Esophagus muscularis mucosa (tissue), 4 donors: ENCODE measurements at places on chromosomes 11 and 22. TPM values are rescaled to one million over a fixed set of nuclear protein-coding genes. Genes with fewer than 3 reads are reported as not detected.

DNA sequence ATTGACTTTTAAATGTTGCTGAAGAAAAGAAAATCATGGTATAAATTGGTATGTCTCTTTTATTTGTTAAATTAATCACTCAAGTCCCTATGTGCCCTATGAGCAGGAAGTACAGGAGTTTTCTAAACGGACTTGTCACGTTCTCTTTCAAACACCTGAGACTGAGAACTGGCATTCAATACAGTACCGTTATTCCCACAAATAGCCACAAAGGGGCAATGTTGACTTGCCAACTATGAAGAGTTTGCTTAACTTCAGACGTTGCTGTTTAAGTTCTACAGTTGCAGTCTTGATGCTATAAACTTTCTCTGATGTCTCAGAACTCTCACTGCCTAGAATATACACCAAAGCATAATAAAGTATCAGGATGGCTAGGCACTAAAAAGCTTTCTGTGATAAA lies 7.6 kb downstream of the OR56A1 start:
- no peaks in the 10 kb centered on the region for H3K4me1 ChIP-seq
- no peaks in the 10 kb centered on the region for H3K36me3 ChIP-seq
- no peaks in the 10 kb centered on the region for H3K27me3 ChIP-seq
- H3K27ac ChIP-seq: no peak overlapping the region

DNA sequence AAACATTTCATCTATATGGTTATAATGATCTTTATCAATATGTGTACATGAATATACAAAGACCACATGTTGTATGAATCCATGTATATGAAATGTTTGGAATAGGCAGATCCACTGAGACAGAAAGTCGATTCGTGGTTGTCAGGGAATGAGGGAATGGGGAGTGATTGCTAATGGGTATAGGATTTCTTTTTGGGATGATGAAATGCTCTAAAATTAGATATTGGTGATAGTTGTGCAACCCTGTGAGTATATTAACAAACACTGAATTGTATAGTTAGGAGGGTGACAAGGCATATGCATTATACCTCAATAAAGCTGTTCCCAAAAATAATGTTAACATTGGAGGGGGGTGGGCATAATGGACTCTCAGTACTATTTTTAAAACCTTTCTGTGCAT lies 5.0 kb upstream of the PTPMT1 start:
- no peaks in the 10 kb centered on the region for H3K36me3 ChIP-seq
- H3K27ac ChIP-seq: no peak overlapping the region
- DNase-seq: no peak
- no peak overlapping the region for H3K4me3 ChIP-seq
- H3K27me3 ChIP-seq: no peaks in the 10 kb centered on the region
- peaks cover 10% of the 10 kb centered on the region for H3K4me1 ChIP-seq

DNA sequence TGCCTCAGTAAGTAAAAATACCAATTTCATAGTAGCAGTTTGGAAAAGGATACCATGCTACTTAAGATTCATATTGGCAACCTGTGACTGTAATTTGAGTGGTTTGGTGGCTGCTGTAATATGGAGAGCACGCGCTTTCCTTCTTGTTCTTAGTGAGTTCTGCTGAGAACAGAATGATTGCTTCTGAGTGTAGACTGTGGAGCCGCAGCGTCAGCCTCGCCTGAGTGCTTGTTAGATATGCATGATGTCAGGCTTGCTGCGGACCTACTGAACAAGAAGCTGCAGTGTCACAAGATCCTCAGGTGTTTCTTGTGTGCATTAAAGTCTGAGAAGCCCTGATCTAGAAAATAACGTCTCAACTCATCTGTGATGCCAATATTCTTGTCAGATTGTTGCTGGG lies 143.2 kb downstream of the ARHGAP42 start:
- no peaks in the 10 kb centered on the region for H3K36me3 ChIP-seq
- H3K27ac ChIP-seq: no peak overlapping the region
- no peak for DNase-seq
- H3K4me3 ChIP-seq: no peak overlapping the region
- no peaks in the 10 kb centered on the region for H3K27me3 ChIP-seq

GRCh38 chr22:32858957-32859356 lies 57.5 kb downstream of the TIMP3 start:
- H3K27me3 ChIP-seq: no peaks in the 10 kb centered on the region
- no peak for DNase-seq
- H3K4me1 ChIP-seq: peaks cover 26% of the 10 kb centered on the region

DNA sequence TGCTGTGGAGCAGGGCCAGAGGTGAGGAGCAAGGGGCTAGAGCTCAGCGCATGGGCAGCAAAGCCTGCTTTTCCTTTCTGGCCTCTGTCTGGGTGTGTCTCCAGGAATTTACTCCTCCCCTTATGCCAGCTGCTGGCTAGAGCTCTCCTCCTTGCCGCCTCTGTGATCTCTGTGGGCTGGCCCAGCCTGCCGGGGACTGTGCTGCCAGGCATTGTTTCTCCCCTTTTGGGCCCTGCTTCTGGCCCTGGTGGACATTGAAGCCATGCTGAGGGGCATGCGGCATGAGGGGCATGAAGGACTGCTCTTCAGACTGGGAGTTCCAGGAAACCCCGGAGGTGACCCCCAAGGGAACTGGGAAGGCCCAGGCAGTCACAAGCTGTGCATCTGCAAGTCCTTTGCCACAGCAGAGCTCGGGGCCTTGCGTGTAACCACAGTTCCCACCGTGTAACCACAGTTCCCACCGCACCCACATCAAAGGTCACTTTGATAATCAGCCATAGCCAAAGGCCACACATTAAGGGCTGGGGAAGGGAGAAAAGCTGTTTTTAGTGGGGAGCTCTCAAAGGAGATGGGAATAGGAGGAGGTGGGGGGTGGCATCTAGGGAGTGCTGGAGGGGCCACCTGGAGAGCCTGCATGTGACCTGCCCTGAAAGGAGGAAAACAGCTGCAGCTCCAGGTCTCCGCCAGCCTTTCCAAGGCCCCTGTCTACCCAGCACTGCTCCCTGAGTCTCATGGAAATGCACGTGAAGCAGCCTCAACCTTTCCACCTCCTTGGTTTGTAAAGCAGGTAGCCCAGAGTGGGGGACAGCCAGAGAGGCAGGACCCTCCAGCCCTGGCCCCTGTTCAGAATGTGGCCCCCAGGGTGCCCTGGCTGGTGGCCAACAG lies 62.3 kb downstream of the PPFIBP2 start:
- H3K4me1 ChIP-seq: peaks cover 71% of the 10 kb centered on the region
- no peak for DNase-seq
- H3K27me3 ChIP-seq: peaks cover 36% of the 10 kb centered on the region
- peak overlapping the region; percentile 67 for H3K27ac ChIP-seq
- H3K36me3 ChIP-seq: no peaks in the 10 kb centered on the region

DNA sequence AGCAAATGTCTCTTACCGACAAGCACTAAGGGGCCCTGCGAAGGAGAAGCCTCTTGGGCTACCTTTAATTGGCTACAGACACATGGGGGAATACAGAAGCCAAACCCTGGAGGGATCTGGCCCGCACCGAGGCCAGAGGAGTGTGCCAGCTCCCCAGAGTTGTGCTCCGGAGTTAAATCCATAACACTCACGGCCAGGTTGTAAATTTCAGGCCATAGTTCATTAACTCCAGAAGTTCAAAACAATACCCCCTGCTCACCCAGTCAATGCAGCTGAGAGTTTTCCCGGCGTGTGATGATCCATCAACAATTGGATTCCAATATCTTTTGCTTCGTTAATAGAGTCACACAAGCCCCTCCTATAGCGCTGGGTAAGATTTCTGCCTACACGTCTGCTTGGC lies 371.5 kb downstream of the NXPE2 start:
- no peaks in the 10 kb centered on the region for H3K36me3 ChIP-seq
- no peak overlapping the region for H3K27ac ChIP-seq
- no peak overlapping the region for H3K4me3 ChIP-seq
- H3K27me3 ChIP-seq: no peaks in the 10 kb centered on the region
- DNase-seq: peak; percentile 70

- no peak overlapping the region for H3K4me3 ChIP-seq
- peak overlapping the region; percentile 53 for H3K27ac ChIP-seq
- H3K27me3 ChIP-seq: no peaks in the 10 kb centered on the region
- no peaks in the 10 kb centered on the region for H3K36me3 ChIP-seq
- H3K4me1 ChIP-seq: peaks cover 3% of the 10 kb centered on the region
These were observed 266.9 kb upstream of the NARS2 start for GRCh38 chr11:78841456-78842060.

DNA sequence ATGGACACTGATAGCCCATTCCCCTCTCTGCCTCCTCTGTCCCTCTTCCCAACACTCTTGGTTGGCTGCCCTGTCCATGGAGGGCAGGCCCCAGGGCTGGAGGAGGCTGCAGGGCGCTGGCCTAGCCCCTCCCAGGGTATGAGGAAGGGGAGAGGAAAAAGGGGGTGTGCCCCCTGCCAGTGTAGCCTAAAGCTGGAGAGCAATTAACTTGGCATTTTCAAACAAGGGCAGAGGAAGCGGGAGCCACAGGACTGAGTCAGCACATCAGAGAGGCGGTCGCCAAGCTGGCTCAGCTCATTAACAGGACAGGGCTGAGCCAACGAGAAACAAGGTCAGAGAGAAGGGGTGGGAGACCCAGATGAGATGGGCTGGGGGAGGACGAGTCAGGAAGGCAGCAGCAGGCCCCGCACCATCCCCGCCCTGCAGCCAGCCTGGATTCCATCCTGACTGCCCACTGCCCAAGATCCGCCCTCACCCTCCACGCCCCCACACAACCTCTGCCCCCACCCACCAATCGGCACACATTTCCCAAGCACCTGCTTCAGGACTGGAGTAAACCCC lies 76.3 kb downstream of the BUD13 start:
- H3K27ac ChIP-seq: no peak overlapping the region
- no peaks in the 10 kb centered on the region for H3K4me1 ChIP-seq
- no peaks in the 10 kb centered on the region for H3K36me3 ChIP-seq
- H3K4me3 ChIP-seq: no peak overlapping the region
- no peaks in the 10 kb centered on the region for H3K27me3 ChIP-seq

DNA sequence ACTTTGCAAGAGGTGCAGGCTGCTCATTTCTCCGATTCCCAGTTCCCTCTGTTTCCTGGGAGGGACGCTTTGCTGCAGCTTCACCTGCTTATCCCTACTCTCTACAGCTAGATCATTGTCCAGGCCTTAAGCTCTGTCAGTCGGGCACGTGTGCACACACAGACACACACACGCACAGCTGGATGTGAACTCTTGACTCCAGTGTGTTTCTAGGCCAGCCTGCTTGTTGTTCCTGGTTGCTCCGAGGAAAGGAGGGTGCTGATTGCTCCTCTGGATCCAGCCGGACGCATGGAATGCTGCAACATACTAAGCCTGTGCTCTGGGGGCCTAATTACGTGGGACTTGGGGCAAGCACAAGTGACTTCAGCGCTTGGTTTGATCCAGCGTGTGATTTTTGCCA lies 19.7 kb downstream of the ZNRF3 start:
- peaks cover 83% of the 10 kb centered on the region for H3K4me1 ChIP-seq
- H3K4me3 ChIP-seq: no peak overlapping the region
- no peaks in the 10 kb centered on the region for H3K27me3 ChIP-seq

DNA sequence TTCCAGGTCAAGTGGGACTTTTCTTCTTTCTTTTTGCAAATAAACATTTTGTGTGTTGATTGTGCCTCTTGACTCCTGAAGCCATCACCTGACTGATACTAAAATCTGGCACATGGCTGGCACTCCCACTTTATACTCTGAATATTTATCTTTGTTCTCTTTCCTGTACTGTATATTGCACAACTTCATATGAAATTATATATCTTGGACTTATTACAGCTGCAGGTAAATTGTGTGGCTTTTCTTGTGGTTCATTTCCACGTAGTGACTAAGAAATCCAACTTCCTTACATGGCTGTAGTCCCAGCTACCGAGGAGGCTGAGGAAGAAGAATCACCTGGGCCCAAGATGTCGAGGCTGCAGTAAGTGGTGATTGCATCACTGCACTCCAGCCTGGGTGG lies 23.7 kb upstream of the OR5B12 start:
- no peak overlapping the region for H3K27ac ChIP-seq
- DNase-seq: no peak
- H3K36me3 ChIP-seq: no peaks in the 10 kb centered on the region
- no peaks in the 10 kb centered on the region for H3K27me3 ChIP-seq
- no peak overlapping the region for H3K4me3 ChIP-seq
- H3K4me1 ChIP-seq: no peaks in the 10 kb centered on the region

DNA sequence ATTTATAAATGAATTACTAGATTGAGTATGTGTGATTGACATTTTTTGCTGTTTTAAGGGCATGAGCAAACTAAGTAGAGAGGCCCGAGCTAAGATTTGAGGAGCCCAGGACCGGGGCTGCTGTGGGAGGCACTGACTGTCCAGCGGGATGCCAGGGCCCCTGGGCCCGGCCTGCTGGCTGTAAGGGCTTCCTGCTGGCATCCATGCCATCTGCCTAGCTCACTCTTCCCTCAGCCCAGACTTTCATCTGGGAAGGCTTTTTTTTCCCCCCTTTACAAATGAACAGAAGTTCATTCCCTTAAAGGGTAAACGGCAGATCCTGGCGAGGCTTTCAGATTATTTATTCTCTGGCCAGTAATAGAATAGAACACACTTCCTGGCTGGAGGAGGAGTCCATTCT lies 16.0 kb upstream of the TP53I11 start:
- no peak for DNase-seq
- no peak overlapping the region for H3K4me3 ChIP-seq
- H3K36me3 ChIP-seq: no peaks in the 10 kb centered on the region
- H3K4me1 ChIP-seq: peaks cover 5% of the 10 kb centered on the region
- H3K27ac ChIP-seq: no peak overlapping the region
- no peaks in the 10 kb centered on the region for H3K27me3 ChIP-seq

DNA sequence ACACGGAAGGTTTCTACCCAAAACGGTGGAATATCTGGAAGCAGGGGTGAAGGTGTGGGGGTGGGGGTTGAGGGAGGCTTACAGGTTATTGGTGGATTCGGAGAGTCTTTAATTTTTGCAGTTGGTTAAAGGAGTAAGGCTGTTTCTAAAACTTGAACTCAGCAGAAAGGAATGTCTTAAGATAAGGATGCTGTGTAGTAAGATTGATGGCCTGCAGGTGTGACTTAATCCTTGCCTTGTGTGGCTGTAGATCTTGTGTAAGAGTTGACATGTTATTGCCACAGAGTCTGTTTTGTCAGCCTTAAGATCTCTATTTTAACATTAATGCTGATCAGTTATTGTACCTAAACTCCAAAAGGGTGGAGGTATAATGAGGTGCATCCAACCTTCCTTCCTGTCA lies 16.4 kb upstream of the OR6M1 start:
- H3K27me3 ChIP-seq: no peaks in the 10 kb centered on the region
- H3K4me1 ChIP-seq: no peaks in the 10 kb centered on the region
- DNase-seq: no peak

GRCh38 chr11:113833151-113833550 lies 42.2 kb downstream of the USP28 start:
- H3K4me3 ChIP-seq: no peak overlapping the region
- no peaks in the 10 kb centered on the region for H3K4me1 ChIP-seq
- DNase-seq: no peak
- H3K27ac ChIP-seq: no peak overlapping the region

KCNJ1 gene
- not detected for total RNA-seq

PNPLA3 gene
- not detected for total RNA-seq

SMIM35 gene
- total RNA-seq: not detected

P2RX6 gene
- 0.40 TPM for total RNA-seq

EXPH5 gene
- total RNA-seq: 1.8 TPM

HTR3B gene
- not detected for total RNA-seq

PIH1D2 gene
- 0.83 TPM for total RNA-seq

SLC25A45 gene
- total RNA-seq: 11.3 TPM
